ENCODE measurements at places on chromosomes 2 and 18.

GRCh38 chr2:16251511-16252225 lies 311.3 kb downstream of the MYCN start:
- DNase-seq: no peak

GRCh38 chr2:56729212-56729611 lies 545.4 kb downstream of the CCDC85A start:
- no peak for DNase-seq

DNA sequence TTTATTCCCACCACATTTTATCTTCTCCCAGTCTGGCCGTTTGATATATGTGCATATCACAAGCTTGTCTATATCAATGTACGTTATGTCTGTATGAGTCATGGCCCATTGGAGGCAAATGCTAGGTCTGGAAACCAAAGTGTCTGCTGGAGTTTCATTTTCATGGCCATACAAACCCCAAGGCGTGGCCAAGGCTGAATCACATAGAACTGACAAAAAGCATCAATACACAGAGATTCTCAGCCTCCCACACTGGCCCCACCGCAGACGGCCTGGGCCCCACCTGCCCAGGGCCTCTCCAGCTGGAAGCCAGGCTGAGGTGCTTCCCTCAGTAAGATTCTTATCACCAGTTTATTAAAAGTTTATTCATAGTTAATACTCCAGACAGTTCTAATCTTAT lies 40.5 kb upstream of the SALL3 start:
- no peak for DNase-seq

GRCh38 chr2:25228848-25229278 lies 60.5 kb upstream of the POMC start:
- no peak for DNase-seq

DNA sequence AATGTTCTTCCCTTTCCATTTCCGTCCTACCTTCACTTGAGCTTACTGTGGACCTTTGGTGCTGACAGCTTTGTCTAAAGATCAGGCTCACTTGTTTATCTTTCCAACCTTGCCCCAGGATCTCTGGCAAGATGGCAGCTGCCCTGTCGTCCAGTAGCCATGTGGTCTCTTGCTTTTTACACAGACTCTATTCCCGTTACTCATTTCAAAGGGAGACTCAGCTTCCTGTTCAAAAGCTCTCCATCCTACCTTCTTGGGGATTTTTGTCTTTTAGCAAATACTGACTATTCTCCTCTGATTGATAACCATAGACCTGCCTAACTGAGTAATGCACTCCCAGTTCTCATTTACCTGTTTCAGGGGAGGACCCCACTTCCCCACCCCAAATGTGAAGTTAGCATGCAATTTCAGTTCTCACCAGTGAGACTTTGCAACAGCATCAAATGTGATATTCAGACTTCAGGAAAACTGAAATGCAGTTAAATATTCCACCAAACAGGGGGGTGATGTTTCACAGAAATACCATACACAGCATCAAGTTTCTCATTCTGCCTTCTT lies 184.4 kb downstream of the MYO3B start:
- DNase-seq: no peak

DNA sequence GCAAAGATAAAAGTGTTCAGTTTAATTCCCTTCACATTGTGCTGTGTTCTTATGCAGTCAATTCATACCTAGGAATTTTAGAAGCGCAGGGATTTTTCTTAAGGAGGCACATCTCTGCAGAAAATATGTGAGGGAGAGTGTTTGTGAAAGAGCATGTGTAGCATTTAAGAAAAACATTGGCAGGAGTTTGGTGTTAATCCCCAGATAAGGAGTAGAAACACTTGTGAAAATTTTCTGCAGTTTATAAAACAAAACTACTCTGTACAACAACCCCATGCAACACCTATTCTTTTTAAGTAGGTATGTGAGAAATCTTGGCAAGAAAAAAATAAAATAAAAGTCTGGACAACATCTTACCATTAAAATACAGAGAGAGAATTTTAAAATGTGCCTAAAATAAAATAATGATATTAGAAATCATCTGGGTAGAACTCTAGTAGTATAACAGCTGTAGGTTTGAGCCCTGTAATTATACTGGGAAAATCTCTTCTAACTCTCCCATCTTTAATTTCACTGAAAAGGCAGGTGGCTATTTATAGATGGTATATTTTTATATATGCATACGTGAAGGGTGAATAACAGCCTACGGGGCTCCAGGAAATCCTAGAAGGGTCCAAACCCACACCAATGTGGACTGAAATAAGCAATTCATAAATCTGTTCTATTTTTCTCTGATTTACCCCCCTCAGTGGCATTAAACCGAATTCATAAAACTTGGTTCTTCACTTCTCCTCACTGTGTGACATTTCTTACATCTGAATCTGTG lies 6.6 kb downstream of the FZD7 start:
- DNase-seq: no peak

DNA sequence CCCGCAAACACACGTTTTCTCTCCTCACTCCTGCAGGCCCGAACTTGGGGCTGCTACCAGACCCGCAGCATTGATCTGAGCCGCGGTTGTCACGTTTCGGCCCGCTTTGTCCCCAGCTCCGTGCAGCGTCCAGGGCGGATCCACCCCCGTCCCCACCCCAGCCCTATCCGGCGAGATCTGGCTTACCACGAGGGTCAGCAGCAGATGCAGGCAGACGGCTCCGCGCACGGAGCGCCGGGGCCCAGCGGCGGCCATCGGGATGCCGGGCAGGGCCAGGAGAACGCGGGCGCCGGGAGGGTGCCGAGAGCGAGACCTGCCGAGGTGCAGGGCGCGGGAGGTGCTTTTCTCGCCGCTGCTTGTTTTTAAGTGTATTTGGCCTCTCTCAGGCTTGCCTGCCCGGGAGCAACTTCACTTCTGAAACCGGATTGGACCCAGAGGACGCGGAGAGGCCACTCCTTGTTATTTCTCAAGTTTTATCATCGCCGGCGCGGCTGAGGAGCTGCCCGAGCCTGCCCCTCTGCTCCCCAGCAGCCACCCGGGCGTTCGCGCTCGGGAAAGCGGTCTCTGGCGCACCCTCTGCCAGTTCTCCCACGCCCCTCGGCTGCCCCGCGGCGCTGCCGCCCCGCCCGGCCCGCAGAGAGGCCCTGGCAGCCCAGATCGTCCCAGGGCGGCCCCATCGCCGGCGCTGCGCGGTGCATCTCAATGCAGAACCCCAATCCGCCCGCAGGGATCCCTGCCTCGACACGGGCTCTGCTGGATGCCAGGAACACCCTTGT lies at the start of gene DSC3:
Gene DSC3, minus strand, starts transcription at position 337 of the 776 bp plus-strand sequence. Its CDS starts 82 bp downstream, at position 255.
- DNase-seq: no peak

DNA sequence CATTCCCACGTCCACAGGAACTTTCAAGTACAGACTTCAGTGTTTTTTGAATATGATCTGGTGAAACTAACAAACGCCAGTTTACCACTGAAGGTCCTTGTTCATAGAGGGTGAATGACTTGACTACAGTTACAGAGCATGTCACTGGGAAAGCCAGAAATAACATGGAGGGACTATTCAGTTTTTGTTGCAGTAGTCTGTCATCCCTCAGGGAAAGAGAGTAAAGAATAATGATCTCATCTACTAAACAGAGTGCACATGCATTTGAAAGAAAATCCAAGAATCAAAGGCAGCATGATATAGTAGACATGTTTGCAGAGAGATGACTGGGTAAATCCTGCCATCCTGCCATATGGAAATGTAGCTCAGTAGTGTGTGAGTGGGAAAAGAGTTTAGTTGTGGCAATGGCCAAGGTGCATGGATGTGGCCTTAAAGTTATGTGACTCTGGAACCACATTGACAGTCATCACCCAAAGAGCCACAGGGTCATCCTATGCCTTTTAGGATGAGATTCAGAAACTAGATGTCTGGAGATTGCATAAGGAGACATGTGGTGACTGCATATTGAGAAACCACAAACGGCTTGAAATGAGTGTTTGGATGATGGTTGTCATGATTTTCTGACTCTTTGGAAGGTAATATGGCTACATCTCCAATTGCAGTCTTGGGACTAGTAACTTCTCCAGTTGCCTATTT lies 125.3 kb upstream of the ZEB2 start:
- DNase-seq: no peak

DNA sequence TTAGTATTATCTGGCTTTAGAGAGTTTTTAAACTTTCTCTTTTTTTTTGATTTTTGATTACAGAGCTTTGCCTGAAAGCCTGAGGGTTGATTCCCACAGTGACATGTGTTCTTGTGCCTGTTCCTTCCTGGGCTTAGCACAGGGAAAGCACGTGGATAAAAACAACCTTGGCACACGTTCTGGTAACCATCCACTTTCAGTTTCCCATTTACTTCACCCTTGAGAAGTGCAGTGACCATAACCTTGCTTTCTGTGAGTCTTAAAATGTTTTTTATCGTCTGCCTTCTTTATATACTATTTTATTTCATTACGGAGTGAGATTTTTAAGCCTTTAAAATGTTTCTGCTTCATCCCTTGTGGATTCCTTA lies 11.5 kb downstream of the CD226 start:
- no peak for DNase-seq

DNA sequence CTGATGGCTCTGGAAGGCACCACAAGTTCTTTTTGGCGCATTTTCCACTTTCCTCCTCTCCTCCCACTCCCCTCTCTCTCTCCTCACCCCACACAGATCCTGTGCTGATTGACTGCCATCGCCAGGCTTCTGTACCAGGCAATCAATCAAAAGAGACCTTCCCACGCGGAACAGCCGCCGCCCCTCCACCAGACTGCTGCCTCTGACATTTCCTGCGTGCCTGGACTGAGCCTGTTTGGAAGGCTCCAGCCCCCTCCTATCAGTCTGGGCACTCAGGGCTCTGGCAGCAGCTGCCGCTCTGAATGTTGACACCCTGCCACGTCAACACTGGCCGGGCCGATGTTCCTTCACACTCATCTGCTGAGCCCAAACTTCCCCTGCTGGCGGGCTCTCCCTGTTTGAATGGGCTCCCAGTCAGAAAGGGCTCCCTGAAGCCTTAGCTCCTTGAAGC lies 467.7 kb downstream of the EPHA4 start:
- DNase-seq: no peak

DNA sequence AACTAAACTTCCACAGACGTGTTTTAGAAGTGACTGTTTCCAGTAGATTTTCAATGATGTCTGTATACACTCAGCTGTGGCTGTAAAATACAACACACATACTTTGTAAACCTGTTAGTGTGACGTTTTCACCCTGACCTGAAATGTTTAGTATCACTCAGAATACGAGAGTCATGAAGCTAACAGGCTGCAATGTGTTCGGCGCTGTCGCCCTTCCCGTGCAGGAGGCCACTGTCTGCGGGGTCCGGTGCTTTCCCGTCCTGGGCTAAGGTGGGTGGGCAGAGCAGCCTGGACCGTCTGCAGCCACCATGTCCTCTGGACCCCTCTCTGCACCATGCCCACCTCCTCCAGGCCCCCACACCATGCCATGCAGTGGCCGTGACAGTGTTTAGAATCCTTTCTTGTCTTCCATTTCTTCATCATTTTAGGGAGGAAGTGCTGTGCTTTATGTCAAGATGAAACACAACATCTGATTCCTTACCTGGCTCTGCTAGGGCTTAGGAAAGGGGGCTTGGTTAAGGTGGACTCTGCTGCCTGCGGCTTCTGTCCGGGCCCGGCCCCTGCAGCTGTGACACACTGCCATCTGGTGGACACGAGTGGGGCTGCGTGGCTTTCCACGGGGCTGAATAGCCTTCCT lies 53.8 kb upstream of the RBM44 start:
- peak; percentile 68 for DNase-seq

- no peak for DNase-seq
These were observed 51.9 kb downstream of the SLC4A1AP start for GRCh38 chr2:27715318-27716210.

DNA sequence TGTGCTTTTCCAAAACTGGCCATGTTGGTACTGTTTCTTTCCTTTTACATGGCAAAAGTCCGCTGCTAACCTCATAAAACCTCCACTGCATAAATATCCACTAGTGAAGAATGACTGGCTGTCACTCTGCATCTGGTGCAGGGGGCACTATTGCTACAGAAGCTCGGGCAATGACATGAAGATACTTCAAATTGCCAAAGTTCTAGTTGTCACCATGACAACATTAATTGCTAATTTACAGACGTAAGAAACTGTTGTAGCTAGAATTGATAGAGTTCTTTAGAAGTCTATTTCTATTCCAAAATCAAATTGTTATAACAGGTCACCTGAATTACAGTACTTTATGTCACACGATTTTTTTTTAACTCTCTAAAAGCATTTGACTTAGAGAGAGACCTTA lies 845 bp downstream of the CFAP210 start:
- DNase-seq: no peak

- DNase-seq: no peak
These were observed 346.9 kb downstream of the MEIS1 start for GRCh38 chr2:66781804-66782203.

GRCh38 chr2:234676783-234677450 lies 180.0 kb upstream of the ARL4C start:
- no peak for DNase-seq

- DNase-seq: no peak
These were observed 34.0 kb downstream of the ST6GAL2 start for GRCh38 chr2:106851881-106852501.

GRCh38 chr2:12501469-12502158 lies 215.1 kb upstream of the TRIB2 start:
- DNase-seq: no peak

GRCh38 chr2:72094701-72095100 lies 53.0 kb downstream of the CYP26B1 start:
- no peak for DNase-seq

- DNase-seq: no peak
These were observed 163.1 kb downstream of the RPIA start for GRCh38 chr2:88854528-88854927.

GRCh38 chr18:32299484-32299883 lies 109.6 kb downstream of the MEP1B start:
- no peak for DNase-seq

DNA sequence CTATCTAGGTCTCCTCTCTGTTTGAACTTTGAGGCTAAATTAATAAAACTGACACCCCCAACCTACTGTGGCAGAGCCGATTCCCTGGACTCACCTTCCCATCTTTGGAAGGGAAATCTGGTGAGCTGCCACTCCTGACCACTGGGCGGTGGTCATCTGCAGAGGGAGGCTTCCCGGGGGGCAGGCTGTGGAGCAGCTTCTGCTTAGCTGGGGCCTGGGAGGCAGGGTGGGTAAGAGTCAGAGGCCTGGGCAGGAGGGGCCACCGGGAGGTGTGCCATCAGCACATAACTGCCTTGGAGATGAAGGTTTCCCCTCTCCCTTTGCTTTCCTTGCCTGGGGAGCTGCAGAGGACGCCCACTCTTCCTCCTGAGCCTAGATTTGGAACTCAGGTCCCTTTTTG lies 2.3 kb upstream of the NPPC start:
- no peak for DNase-seq

GRCh38 chr18:59911600-59911999 lies 11.8 kb downstream of the PMAIP1 start:
- DNase-seq: no peak

GRCh38 chr2:113966171-113966570 lies 76.3 kb downstream of the ACTR3 start:
- DNase-seq: no peak

DNA sequence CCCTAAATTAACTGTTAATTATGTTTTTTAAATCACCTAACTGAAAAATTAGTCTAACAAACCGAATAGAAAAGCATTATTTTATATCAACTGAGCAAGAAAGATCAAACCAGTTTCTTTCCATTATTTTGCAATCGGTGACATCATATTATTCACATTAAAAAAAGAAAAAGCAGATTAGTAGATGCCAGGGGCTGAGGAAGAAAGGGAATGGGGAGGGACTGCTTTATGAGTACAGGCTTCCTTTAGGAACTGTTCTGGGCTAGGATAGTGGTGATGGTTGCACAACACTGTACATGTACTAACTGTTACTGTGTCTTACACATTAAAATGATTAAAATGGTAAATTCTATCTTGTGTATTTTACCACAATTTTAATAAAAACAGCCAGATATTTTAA lies 59.3 kb downstream of the COBLL1 start:
- DNase-seq: no peak

Data from activated CD8-positive, alpha-beta memory T cell treated with anti-CD3 and anti-CD28 coated beads for 1 hour (primary cell).